ENCODE measurements at places on chromosomes 7 and 10. TPM values are rescaled to one million over a fixed set of nuclear protein-coding genes. Genes with fewer than 3 reads are reported as not detected.

Gene TRIM74
- not detected for total RNA-seq

Gene NEUROD6
- total RNA-seq, result not detected

Gene ZNF679
- total RNA-seq, result not detected

Gene BMPER
- total RNA-seq, result 24.5 TPM

Gene MCM10
- total RNA-seq, result 21.8 TPM

Gene TUBB8
- not detected for total RNA-seq

All from placental pericyte (primary cell).